Left kidney (tissue), 8 donors: ENCODE measurements at places on chromosomes 2 and 18.

GRCh38 chr2:199309411-199309810 is 148.3 kb downstream of the SATB2 start:
- no peak for DNase-seq

- DNase-seq, result no peak
Measured at GRCh38 chr2:77228391-77228790, 293.8 kb downstream of the LRRTM4 start.

DNA sequence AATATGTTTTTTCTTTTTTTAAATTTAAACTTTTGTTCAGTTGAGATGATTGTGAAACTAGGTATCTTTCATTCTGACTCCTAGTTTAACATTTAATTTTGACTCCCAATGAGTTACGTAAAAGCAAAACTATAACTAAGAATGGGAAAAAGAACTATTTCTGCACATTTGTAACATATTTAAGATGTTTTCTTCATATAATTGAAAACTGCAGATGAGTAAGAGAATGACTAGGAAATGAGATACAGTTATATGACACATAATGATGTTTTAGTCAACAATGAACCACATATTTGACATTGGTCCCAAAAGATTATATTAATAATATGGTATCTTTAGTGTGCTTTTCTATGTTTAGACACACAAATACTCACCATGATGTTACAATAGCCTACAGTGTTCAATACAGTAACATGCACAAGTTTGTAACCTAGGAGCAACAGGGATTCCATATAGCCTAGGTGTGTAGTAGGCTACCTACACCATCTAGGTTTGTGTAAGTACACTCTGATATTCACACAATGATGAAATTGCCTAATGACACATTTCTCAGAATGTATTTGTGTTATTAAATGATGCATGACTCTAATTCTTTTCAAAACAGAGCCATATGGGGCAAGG is 12.6 kb downstream of the ERMN start:
- no peak for DNase-seq

- peak; percentile 81 for DNase-seq
Measured at GRCh38 chr2:74421221-74421870, at the start of the genes C2orf81 and WDR54. Gene C2orf81 (minus strand): TSS chr2:74421619. CDS start chr2:74421560, 59 bp downstream. Gene WDR54 (plus strand): TSS chr2:74421730. CDS start chr2:74422154, 424 bp downstream.

DNA sequence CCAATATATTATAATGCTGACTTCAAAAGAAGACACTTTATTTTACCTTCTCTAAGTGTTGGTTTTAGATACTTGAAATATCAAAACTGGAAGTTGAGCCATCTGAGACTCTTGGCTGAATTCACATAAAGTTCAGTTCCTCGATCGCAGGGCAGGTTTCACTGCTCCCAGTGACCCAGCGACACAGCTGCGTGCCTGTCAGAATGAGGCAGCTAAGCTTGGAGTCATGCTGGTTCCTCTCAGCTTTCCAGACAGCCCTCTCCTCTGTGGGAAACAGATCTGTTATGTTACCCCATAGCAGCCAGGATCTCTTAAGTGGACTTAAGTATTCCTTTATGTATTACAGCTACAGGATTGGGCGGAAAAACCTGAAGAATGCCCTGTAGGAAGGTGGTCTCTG is 142.8 kb upstream of the ALPP start:
- DNase-seq, result no peak

DNA sequence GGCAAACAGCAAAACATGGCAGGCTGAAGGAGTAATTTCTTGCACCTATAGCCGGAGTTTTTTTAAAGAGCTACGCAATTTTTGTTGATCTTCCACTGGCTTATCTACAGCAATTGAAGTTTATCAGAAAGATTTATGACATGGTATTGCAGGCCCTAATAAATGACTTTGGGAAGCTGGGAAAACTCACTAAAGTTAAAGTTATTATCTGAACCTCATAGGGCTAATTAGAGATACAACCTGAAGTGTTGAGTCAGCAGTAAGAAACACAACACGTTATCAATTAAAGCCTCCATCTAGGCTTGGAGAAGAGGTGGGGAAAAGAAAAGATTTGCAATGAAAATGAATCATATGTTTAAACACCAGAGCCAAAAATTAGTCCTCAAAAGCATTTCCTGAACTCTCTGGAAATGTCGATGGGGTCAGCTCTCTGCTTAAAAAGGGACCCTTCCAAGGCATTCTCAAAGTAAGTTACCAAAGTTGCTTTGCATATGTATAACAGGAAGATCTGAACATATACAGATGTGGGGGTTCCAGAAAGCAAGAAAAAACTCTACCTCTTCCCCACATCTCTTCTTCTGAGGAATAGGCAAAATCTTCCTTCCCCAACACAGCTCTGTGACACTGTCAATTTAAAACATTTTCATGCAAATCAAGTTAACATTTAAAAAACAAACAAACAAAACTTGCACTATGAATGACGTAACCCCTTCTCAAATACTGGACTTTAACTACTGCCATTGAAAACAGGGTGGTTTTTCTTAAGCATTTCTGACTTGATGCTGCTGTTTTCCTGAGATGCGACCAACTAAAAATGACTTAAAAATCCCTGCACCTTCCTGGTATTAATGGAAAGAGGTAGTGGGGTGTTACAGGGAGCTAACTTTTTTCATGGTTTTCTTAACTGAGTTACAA is 915.6 kb downstream of the NRXN1 start:
- DNase-seq, result no peak

GRCh38 chr2:190446750-190447516 is 38.8 kb downstream of the MFSD6 start:
- no peak for DNase-seq

GRCh38 chr2:45986509-45986908 is 310.7 kb upstream of the EPAS1 start:
- DNase-seq, result no peak

DNA sequence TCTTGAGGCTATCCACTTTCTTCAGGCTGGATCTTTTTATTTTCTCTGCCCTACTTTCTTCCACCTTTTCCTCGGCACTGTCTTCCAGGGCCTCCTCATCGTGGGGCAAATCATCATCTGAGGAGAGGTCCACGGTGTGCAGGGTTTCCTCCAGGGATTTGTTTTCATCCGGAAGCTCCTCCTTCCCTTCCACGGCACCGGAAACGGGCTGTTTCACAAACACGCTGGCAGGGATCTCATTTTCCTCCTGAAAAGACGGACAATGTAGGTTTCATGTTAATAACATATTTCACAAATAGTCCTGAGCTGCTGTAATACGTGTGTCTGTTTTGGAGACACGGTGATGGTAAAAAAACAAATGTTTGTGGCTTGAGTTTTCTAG is 10.4 kb downstream of the CAVIN2 start:
- DNase-seq, result no peak

GRCh38 chr2:96964221-96964905 is 22.0 kb downstream of the FAM178B start:
- DNase-seq, result no peak

DNA sequence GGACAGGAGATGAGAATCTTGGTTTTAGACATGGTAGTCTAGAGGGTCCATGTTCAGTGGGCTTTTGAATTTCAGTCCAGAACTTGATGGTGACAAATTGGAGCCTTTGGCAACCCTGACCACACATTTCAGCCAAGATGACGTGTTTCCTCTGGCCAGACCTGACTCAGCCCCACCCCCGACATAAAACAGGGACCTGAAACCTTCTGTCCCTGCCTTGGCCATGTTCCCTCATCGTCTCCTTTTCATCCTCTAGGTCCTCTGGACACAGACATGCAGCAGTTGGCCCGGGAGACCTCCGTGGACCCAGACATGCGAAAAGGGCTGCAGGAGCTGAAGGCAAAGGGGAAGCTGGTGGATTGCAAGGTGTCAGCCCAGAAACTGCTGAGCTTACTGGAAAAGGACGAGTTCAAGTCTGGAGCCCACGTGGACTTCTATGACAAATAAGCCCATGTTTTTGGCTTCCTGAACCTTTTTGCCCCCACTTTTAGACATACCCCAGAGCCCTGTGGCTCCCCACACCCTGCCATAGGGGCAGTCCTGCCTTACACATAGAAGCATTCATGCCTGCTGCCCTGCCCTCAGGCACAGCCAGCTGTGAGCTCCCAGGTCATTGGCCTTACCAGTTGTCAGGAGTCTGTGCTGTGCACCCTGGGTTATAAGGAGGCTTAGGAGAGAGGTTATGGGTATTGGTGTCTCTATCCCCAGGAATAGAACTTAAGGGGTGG is 4.0 kb downstream of the SPR start:
- DNase-seq, result no peak

DNA sequence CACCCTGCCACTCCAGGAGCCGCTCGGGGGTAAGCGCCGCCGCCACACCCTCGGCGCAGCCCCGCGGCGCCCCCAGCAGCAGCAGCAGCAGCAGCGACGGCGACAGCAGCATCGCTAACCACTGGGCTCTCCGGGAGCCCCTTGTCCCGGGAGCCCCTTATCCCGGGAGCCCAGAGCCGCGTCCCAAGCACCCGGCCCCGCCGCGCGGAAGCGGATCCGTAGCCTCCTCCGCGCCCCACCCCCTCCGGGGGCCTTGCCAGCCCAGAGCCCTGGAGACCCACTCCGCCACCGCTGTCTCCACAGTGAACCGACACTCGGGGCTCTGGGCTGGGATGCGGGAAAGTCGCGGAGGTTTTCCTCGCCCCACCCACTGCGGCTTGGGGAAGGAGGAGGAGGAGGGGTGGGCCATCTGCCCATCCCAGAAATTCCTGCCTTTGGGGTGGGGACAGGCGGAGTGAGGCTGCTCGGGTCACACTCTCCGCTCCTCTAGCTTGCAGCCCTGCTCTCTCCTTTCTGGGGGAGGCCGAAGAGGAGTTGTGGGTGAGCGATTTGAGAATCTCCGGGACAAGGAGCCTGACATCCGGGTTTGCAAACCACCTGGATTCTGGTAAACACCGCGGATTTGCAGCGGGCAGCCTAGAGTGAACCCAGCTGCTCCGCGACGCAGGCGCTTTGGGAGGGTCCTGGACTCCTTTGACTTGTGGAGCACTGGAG is at the start of gene PLA2R1:
PLA2R1 (minus strand) TSS at position 324 of the 714 bp plus-strand sequence; CDS start at position 112, 212 bp downstream.
- DNase-seq, result peak; percentile 60

- DNase-seq, result no peak
Measured at GRCh38 chr2:231245249-231246094, 47.0 kb downstream of the ARMC9 start.

DNA sequence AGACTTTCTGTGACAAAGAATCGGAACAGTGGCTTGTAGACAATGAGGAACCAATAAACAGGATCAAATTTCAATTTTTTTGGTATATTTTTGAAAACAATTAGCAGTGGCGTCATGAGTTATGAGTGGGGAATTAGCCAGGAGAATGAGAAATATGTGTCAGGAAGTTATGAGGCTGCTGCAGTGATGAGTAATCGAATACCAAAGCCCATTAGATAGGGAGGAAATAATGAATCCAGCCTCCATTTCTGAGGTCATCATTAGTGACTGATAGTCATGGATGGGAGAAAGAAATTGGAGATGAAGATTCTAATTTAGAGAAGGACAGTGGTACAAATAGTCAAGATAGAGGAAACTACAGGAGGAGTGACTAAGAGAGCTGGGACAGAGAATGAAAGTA is 673.1 kb upstream of the VRK2 start:
- no peak for DNase-seq

- no peak for DNase-seq
Measured at GRCh38 chr2:241833101-241833663, 24.2 kb downstream of the NEU4 start.

- no peak for DNase-seq
Measured at GRCh38 chr2:133937669-133938068, 316.2 kb upstream of the MGAT5 start.

- DNase-seq, result peak; percentile 72
Measured at GRCh38 chr2:9333591-9334171, 89.6 kb downstream of the ITGB1BP1 start.

GRCh38 chr18:69157906-69158305 is 242.8 kb upstream of the DOK6 start:
- DNase-seq, result no peak

DNA sequence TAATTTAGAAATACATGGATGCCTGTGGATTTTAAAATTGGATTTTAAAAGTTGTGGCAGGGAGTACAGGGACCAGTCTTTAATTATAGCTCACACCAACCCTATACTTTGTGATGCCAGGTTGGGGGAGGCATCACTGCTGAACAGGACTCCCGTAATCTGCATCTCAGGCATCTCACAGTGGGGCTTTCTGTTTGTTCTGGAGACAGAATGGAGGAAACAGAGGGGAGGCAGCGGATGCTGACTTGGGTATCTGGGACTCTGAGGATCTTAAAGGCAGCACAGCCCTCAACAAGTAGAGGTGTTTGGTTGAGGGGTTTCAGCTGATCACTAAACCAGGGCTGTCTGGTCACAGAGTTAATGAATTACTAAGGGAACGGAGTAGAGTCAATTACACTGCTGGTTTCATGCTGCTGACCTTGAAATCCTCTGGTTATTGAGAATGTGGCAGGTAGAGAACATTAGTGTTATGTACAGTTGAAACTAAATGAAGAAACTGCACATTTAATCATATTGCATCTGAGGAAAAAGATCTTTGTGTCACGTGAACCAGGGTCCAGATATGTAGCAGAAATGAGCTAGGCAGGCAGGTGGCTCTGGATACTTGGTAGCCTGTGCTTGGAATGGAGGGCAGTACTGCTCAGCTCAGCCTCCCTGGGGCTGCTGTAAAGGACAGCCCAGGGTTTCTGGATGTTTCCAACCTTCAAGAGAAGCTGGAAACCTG is 40.3 kb downstream of the FHOD3 start:
- DNase-seq, result no peak

DNA sequence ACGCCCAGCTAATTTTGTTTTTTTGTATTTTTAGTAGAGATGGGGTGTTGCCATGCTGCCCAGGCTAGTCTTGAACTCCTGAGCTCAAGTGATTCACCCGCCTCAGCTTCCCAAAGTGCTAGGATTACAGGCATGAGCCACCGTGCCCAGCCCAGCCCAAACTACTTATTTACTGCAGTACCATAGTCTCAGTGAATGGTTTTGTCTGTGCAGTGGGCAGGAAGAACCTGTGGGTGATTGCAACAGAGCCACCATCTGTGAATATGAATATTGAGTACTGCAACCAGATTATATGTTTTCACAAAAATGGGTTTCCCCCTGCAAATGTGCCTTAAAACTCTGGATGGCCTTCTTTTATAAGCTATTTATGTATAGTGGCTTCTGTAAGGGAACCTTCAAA is 9.1 kb downstream of the MPPE1 start:
- DNase-seq, result no peak

- no peak for DNase-seq
Measured at GRCh38 chr2:237121321-237121720, 35.6 kb downstream of the COPS8 start.
